Cortex of kidney (tissue), 1 donor: ENCODE measurements at places on chromosomes 2 and 18.

GRCh38 chr2:127739800-127740199, 38.5 kb downstream of the SFT2D3 start:
- DNase-seq, result no peak

DNA sequence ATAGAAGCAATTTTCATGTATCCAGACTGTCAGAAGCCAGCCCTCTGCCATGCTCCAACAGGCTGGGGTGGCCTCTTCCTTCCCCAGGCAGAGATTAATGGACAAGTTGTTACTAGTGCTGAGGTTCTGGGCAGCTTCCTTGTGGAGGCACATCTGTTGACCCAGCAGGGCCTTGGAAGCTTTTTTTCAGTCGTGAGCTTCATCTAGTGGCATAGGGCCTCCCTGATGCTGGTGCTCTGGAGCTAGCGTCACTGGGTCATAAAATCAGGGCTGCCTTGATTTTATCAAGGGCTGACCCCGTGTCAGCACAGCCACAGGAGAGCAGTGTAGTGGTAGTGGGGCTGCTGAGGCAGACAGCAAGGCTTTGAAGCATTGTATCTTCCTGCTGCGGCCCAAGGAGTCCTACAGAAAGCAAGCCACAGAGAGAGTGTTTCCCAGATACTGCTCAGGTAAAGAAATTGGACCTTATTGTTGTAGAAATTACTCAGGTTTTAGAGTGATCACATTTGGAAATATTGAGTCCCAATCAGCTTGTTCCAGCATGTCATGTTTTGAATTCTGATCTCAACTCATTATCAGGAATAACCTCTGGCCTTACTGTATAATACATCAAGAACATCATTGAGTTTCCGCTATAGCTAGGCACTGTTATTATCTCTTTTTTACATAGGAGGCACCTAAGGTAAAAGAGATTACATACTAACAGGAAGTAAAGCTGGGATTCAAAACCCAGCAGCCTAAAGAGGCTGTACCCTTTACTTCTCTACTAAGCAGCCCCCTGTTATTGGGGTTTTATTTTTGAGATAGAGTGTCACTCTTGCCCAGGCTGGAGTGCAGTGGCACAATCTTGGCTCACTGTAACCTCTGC, 92.3 kb upstream of the ALPP start:
- no peak for DNase-seq

DNA sequence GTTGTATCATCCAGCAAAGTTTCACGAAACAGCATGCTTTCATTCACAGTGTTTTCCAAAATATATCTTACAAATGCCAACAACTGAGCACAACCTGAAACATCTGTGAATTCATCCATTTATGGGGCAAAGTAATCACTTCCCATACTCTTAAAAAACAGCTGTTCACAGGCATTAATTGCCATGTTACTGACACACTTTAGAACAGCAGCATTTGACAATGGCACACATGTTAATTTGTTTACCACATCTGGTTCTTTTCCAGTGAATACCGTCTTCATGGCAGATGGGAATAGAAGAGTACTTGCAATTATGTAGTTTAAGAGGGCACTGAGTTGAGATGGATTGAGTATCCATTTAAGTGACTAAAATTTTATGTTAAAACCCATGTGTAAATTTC, 347.4 kb upstream of the LRP1B start:
- DNase-seq, result no peak

- DNase-seq, result no peak
Observed at GRCh38 chr2:221546505-221547225, 25.4 kb downstream of the EPHA4 start.

DNA sequence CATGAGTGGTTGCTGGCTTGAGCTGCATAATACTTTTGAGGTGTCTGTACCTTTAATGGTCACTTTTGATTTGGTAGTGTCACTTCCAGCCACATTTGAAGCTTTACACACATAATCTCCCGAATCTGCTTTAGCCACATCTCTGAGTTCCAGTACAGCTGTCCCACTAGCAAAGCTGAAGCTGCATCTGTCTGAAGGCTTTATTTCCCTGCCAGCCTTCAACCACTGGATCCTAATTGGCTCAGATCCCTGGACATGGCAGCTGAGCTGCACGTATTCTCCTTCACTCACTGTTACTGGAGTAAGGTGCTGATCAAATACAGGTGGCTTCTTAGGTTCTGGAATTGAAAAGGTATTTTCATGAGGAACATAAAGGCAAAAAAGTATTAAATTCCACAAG, 99.7 kb downstream of the TTN start:
- DNase-seq, result no peak

DNA sequence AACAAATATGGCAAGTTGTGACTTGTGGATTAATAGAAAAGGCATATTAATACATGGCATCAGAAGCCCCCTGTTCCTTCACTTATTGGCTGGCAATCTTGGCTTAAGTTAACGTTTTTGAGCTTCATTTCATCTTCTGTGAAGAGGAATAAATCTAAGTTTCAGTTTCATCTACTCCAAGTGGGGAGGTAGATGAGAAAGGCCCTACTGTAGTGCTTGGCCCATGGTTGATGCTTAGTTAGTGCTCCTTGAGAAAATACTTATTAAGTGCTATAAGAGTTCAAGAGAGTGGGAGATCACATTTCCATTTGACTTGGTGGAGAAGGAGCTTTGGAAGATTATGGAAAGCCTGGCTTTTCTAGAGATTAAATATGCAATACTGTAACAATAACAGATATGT, 244.3 kb downstream of the BABAM2 start:
- no peak for DNase-seq

GRCh38 chr2:132033949-132034348, 127.8 kb downstream of the ANKRD30BL start:
- no peak for DNase-seq

DNA sequence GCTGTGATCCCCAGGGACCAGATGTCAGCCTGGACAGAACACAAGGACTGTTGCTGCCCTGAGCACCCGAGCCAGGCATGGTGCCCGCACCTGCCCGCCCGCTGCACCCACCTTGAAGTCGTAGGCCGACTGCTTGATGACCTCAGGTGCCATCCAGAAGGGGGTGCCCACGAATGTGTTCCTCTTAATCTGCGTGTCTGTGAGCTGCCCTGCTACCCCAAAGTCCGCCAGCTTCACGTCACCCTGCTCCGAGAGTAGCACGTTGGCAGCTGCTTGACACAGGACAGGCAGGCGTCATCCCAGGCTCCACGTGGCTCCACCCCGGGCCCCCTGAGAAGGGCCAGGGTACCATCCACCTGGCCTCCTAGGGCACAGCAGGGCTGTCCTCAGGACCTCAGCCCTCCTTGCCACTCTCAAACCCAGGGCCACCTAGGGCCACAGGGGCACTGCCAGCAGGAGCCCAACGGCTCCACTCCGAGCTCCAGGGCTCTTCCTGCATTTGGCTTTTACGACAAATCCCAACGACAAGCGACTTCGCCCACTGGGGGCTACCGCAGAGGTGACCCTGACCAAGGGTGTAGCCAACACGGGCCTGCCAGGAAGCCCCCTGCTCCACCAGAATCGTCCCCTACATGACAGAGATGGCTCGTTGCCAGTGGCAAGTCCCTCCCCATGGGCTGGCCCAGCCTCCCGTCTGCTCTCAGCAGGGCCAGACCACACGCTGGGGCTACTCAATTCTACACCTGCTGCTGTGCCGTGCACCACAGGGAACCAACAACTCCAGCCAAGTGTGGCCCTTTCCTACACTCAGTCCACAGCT, 9.0 kb downstream of the STK25 start:
- DNase-seq, result no peak

GRCh38 chr2:208077276-208077675, 47.0 kb downstream of the CRYGD start:
- no peak for DNase-seq

DNA sequence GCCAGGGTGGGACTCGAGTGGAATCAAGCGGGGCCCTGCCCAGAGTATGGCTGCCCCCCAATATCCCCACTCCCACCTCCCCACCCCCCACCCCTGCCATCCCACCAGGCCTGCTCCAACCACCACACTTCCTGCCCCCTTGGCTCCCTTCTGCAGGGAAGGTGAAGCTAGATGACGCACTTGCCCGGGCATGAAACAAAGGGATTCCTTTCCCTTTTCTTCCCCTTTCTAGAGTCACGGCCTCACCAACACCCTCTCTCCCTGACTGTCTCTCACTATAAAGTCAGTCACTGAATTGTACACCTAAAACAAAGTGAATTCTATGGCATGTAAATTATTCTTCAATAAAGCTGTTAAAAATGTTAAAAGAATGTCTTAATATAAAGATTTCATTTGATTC, 16.0 kb downstream of the ZBTB7C start:
- DNase-seq, result no peak

DNA sequence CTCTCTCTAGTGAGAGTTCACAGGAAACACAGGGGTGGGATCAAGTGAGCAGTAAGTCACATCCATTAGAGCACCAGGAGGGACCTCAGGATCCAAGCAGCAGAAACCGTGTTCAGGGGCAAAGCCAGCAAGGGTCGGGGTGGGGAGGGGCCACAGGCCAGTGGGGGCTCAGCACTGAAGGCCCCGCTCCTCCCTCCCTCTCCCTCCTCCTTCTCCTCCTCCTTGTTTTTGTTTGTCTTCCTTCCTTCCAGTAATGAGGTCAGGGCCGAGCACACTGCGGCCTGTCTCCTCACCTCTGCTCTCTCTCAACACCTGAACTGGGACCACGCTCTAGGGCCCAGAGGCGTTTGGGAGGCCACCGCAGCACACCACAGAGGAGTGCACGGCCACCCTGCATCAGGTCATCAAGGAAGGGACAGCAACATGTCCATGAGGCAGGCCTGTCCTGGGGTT, 20.9 kb downstream of the MTERF4 start:
- DNase-seq, result no peak

GRCh38 chr2:208062113-208062512, 36.8 kb upstream of the PLEKHM3 start:
- DNase-seq, result no peak

DNA sequence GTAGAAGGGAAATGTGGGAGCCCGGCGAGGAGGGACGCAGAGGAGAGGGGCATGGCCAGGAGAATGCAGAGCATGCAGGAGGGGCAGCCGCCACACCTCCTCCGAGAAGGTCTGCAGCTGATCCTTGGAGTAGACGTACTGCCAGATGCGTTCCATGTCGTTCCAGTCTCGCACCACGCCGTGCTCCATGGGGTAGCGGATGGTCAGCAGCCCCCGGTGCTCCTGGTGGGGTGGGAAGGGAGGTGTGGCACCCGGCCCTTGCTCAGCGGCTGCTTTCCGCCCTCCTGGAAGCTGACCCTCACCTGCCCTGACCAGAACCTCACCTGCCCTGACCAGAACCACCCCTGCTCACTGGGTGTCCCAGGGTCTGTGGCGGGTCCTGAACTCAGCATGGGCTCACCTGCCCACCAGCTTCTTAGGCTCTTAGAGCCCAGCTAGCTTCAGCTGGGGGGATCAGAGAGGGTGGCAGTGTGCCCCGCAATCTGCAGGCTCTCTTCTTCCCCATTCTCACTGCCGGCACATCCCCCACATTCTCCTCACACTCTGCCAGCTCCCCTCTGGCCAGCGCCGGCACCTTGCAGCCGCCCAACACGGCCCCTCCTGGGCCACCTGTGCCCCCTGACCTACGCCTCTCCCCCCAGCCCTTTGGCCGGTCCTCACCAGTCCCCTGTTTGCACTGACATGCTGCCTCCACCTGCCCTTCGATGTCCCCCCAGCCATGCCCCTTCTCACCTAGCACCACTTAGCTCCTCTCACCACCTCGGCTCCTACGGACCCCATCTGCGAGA, 4.4 kb downstream of the ACTR1B start:
- DNase-seq, result no peak

- no peak for DNase-seq
Observed at GRCh38 chr2:43341959-43342757, 115.8 kb upstream of the ZFP36L2 start.
